NAMALWA (cell line): ENCODE measurements at places on chromosomes 4 and X.
A peak's percentile ranks its signal among the peaks of the same experiment; 100 is the strongest.

GRCh38 chr4:26272654-26273615 is 47.9 kb upstream of the RBPJ start:
- DNase-seq = no peak

- no peak for DNase-seq
These were observed 239.7 kb upstream of the KLF3 start for GRCh38 chr4:38424151-38424871.

DNA sequence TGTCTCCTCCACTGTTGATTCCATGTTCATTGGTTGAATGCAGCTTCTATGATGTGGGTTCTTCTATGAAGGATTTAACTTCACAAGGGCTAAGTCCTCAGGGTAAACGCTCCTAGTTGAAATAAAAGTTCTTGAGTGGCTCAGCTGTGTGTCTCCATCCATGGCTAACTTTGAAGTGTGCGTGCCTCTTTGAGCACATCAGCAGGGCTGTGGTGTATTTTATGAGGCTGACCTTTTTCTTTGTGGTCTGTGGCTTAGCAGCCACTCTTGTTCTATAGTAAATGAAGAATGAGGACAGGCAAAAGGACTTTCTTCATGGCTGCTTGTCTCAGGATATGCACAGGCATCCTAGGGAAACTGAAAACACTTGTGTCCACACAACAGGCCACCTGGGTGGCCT is 88.5 kb downstream of the KIT start:
- DNase-seq = no peak

GRCh38 chr4:111283066-111283677 is 660.3 kb upstream of the PITX2 start:
- peak; percentile 74 for DNase-seq

DNA sequence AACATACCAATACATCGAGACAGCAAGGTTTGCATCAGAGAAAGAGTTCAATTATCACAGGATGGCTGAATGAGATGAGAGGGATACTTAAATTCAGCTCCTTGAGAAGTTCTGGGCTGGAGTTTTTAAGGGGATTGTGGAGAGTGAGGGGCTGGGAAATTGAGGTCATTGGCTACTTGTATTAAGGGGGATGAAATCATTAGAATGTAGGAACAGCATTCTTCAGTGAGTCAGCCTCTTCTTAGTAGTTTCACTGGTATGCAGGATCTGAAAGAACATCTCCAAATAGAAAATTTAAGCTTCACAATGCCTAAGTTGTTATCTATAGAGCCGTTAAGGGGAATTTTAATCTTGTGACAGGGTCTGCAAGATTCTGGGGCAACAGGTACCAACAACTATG is 211.6 kb upstream of the TAPT1 start:
- DNase-seq = no peak

GRCh38 chr4:1416051-1416947 is 10.1 kb upstream of the NKX1-1 start:
- no peak for DNase-seq

DNA sequence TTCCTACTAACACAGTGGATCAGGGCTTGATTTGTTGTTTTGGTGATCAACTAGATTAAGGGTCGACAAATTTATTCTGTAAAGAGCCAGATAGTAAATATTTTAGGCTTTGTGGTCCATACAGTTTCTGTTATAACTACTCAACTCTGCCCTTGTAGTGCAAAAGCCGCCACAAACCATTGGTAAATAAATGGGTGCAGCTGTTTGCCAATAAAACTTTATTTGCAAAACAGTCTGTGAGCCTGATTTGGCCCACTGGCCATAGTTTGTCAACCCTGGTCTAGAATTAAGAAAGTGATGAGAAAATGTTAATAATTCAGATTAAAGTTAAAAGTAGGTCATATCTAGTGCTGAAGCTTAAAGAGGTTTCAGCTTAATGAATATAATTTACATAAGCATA is 84.0 kb upstream of the TRIM2 start:
- no peak for DNase-seq

DNA sequence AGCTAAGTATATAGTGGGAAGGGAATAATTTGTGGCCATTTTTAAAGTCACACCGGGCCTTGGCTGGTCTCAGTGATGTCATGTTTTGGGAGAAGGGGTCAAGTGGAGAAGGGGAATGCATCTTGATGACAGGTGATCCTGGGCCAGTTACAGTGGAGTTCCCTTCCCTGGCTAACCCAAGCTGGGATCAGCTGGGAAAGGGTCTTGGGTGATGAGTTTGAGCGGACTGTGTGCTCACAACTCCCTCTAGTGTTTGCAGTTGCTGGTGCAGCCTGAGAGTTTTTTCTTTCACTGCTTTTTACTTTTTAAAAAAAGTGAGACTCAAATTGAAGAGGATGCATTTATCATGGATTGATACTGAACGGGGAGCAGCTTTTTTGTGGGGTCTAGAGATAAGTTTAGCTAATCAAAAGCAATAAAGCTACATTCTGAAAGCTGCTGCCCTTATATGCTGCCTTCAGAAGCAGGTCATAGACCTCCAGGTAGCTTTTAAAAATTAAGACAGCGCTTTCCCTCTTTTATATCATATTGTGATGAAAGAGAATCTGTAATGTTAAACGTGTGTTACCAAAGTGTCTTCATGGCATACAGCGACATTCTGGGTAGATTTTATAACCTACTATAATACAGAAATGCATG is 164.7 kb downstream of the DCLK2 start:
- peak; percentile 56 for DNase-seq

- DNase-seq = no peak
These were observed 453.9 kb downstream of the PDHA2 start for GRCh38 chr4:96293806-96294205.

GRCh38 chr4:176635372-176636261 is 157.1 kb downstream of the VEGFC start:
- DNase-seq = no peak

- DNase-seq = no peak
These were observed 1.2 kb downstream of the ENPP6 start for GRCh38 chr4:184216515-184216914.

DNA sequence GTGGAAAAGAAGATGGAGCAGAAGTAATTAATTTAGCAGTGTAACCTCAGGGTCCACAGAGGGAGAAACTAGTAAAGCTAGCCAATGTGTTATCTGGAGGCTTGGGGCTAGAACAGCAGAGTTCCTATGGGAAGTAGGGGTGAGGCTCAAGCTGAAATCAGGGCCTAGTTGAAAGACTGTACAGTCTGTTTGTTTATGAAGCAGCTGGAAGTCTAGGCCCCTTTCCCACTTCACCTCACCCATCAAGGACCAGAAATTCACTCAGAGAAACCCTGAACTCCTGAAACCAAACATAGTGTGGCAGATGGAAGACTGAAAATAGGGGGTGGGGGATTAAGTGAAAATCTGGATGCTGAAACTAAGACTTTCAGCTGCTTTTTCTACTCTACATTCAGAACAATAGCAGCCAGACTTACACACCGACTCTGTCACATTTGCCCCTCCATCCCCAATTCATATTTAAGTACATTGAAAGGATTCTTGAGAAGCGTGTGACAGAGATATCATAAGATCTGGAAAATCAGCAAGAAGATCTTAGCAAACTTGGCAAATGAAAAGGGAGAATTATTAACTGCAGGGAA is 32.6 kb upstream of the FAM241A start:
- DNase-seq = no peak

DNA sequence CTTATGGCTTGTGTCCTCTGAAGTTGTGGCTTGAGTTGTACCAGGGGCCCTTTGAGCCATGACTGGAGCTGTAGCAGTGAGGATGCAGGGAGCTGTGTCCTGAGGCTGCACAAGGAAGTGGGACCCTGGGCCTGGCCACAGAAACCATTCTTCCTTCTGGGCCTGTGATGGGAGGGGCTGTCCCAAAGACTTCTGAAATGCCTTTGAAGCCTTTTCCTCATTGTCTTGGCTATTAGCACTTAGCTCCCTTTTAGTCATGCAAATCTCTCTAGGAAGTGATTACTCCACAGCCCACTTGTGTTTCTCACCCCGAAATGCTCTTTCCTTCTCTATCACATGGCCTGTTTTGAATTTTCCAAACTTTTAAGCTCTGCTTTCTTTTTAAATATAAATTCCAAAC is 92.4 kb downstream of the FHDC1 start:
- no peak for DNase-seq

DNA sequence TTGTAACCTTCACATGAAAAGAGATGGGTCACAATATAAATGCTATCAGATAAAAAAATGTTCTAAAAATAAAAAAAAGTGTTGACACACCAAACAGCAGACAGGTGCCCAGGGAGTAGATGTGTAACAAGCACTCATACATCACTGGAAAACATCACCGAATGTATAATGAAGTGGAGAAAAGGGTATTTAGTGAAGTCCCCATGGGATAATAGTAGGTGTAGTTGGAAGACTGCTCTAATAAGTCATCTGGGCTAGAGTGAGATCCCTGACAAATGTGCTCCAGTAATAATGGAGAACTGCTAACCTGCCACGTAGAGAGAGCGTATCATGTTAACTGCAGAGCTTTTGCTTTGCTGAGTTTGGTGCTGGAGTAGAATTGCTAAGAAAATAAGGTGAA is 152.0 kb downstream of the GRIA2 start:
- DNase-seq = no peak

DNA sequence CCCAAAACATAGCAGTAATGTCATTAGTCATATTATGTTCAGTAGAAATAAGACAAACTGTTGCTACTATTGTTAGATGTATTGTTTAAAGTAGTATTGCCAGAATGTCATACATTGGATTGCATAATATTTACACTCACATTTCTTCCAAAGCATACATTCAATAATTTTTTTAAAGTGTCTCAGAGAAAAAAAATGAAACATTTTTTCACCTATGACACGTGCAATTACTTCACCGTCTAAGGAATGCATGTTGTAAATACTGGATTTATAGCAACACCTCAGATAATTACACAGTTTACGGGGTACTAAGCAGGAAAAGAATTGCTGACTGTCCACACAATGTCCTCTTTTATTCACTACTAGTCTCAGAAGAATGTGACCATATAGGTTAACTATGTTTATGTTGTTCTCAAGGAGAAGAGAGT is 162.1 kb downstream of the PCDH18 start:
- no peak for DNase-seq

DNA sequence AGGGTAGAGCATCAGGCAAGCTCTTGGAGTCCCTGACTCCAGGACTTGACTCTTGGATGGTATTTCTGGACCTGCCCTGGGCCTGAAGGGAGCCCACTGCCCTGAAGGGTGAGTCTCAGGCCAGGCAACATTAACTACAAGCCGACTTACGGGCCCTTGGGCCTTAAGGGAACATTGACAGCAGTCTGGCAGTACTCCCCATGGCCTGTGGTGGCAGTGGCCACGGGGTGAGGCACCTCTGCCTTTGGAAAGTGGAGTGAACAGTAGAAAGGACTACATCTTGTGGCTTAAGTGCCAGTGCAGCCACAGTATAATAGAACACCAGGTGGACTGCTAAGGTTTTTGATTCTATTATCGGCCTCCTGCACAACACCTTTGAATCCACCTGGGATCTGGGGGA is 36.3 kb downstream of the SH3BGRL start:
- DNase-seq = no peak

DNA sequence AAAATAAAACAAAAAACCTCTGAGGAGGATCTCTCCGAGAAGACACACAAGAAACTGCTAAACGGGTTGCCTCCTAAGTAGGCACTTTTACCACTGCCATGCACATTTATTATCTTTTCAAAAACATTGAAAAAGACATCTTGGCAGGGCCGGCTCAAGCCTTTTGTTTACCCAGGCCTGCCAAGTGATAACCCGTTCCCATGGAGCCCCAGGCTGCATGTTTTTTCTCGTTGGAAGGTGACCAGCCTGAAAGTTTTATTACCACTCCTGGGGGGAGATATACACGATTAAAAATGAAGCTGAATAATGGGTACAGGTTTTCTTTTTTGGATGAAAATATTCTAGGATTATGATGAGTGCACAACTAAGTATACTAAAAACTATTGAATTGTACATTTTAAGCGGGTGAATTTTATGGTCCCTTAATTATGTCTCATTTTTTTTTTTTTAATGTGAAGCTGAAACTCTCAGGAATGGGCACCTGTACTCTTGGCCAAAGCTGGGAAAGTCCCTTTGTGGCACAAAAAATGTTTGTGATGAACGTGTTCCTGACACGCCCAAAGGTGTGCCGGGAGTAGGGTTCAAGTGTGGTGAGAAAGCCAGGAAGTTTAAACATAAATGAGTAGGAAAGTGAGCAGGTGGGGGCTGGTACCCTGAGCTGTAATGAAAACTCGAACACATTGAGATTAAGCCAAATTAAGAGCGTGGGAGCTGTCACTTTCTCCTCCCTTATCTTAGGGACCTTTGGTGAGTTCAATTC is 1.5 kb upstream of the MAP7D2 start:
- DNase-seq = no peak

DNA sequence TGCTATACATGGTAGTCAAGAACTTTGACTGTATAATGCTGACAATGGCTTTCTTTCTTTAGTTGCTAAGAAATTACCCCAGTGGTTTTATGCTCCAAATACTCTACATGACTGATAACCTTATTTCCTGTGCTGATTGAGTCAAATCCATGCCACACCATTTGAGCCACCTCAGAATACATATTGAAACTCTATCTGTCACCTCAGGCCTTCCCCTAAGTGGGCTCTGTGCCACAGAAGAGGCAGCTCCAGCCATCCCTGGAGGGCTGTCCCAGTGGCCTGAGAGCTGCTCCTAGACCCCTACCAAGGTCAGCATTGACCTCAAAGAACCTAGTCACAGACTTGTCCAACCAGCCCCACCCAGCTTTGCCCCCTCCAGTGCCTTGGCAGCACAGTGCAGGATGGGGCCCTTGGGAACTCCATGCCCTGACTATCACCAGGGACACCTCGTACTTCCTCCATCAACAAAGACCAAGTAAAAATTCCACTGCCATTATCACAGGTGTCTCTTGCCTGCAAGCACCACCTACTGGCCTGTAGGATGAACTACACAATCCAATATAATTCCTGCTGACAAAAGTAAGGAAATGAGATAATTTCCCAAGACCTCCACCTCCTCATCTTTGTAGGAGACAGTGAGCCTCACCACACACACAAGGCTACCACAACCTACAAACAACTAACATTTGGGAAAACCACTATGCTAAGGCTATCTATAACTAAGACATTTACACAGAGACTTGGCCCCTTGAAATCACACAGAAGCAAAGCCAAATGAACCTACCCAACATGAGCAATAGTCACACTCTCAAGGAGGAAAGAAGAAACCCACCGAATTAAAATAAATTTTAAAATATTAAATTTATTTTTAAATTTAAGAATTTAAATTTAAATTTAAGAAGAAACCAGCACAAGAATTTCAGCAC is 239.9 kb downstream of the NKX6-1 start:
- DNase-seq = peak; percentile 32

DNA sequence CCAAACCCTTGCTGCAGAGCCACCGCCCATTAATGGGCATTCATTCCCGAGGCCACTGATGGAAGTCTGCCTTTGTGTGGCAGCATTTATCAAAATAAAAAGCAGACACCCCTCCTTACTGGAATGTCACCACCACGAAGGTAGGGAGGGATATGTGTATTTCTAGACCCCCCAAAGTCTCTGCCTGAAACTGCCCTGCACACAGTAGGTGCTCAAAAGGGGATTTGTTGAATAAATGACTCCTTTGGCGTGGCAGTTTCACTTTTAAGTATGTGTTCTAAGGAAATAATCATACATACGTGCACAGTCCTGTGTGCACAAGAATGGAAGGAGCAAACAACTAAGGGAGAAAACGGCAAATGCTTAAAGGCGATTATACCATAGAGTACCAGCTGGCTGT is 23.6 kb upstream of the GLOD5 start:
- DNase-seq = no peak
